ENCODE measurements at places on chromosomes 1 and 21.

DNA sequence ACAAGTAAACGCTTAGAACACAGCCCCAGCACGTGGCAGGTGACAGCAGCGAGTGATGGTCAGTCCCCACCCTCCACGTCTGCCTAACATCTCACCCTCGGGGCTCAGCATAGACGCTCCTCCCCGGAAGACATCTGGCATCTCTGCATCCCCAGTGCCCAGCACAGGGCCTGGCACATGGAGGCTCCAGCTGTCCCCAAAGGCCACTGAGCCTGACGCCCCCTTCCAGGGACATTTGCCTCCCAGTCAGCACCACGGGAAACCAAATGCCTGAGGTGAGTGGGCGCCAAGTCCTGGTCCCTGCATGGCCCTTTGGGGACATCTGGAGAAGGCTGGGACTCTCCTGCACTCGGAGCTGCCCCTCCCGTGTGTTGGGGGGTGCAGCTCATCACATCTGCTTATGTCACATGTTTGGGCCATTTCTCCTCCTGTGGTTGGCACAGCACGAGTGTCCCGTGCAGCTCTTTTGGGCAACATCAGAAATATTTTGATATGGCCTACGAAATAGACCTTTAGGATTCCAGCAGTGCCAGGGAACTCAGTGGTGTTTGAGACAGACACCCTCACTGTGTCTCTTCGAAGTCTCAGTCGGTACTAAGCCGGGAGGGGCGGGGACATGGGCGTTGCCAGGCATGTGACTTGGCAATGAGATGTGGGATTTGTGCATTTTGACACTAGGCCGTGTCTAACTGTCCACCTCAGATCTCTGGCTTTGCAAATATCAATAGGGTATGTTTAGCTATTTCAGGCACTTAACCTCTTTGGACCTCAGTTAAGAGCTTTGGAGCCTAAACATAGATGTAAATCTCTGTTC lies 315.0 kb downstream of the PTPRU start:
- no peak for DNase-seq

- DNase-seq: no peak
Observed at GRCh38 chr1:6911974-6912373, 126.7 kb downstream of the CAMTA1 start.

- no peak for DNase-seq
Observed at GRCh38 chr1:3909615-3910014, 9.5 kb upstream of the C1orf174 start.

- DNase-seq: no peak
Observed at GRCh38 chr1:100582943-100583342, 45.0 kb downstream of the GPR88 start.

- DNase-seq: no peak
Observed at GRCh38 chr1:106608841-106609240, 447.6 kb upstream of the PRMT6 start.
